ENCODE measurements at places on chromosomes 13 and 19.
A peak's percentile ranks its signal among the peaks of the same experiment; 100 is the strongest.

DNA sequence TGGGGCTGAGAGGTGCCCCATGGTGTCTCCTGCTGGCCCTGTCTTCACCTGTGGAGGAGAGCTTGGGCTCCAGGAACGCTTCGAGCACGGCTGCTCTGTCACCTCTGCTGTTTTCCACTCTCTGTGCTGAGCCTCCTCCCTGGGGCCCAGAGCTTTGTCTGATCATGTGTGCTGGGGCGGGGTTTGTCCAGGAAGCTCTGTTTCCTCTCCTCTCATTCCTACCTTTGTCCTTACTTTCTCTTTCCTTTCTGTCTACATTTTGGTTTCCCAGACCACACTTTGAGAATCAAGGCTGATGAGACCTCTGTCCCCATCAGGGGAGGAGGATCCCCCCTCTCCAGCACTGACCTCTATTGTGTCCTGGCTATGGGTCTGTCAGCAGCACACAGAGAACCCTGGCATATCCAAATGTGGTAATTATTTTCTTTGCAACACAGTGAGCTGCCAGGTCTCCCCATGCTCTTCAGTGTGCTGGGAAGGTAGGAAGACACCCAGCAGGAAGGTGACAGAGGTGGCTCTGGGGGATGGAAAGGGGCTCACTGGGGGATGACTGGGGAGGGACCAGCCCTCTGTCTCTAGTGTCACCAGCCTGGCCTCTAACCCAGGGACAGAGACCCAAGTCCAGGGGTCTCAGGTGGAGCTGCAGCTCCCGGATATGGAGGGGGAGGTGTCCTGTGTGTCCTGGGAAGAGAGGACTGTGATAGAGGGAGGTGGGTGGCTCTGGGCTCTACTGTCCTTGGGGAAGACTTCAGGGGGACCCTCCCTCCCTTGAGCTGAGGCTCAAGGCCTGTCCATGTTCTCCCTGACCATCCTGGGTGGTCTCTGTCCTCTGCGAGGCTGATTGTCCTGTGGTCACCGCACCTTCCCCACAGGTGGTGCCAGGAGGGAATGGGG lies at the start of gene CEACAM1:
TSS of gene CEACAM1 (minus strand) at position 128 of the 894 bp plus-strand sequence. CDS start at position 21, 107 bp downstream.
- no peak for DNase-seq

GRCh38 chr13:81381560-81381959 lies 1040.6 kb upstream of the SPRY2 start:
- no peak for DNase-seq

GRCh38 chr13:98557937-98558792 lies 18.7 kb downstream of the STK24 start:
- DNase-seq: no peak

GRCh38 chr13:48561466-48562235 lies 28.8 kb upstream of the RCBTB2 start:
- peak; percentile 61 for DNase-seq

DNA sequence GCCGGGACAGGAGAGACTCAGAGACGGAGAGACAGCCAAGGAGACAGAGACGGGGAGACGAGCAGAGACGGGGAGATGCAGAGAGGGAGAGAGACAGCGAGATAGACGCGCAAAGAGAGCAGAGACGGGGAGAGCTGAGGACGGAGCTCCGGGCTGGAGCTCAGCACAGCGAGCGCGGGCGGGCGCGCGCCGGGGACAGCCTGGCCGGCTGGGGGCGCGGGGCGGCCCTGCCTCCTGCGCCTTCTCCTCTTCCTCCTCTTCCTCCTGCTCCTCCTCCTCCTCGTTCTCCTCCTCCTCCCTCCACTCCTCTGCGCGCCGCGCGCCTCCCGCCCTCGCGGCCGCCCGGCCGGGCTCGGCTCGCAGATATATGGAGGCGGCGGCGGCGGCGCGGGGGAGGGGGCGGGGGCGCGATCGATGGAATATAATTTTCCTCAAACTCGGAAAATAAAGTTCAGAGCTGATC lies at the start of gene ERFL:
TSS of gene ERFL (minus strand) at position 229 of the 463 bp plus-strand sequence. CDS start 15,530 bp downstream, outside the sequence.
- no peak for DNase-seq

- peak; percentile 71 for DNase-seq
Observed at GRCh38 chr13:33487575-33488243, 202.2 kb upstream of the STARD13 start.

Measured in suppressor macrophage treated with lipopolysaccharide for 1 hour (primary cell).